ENCODE measurements at places on chromosomes 16 and 17.
A peak's percentile ranks its signal among the peaks of the same experiment; 100 is the strongest.

- no peak for DNase-seq
Measured at GRCh38 chr17:61129267-61130254, 270.1 kb upstream of the TBX2 start.

GRCh38 chr16:64878940-64879339 lies 242.9 kb downstream of the CDH11 start:
- no peak for DNase-seq

GRCh38 chr16:19780321-19780720 lies 62.2 kb downstream of the IQCK start:
- DNase-seq, result no peak

DNA sequence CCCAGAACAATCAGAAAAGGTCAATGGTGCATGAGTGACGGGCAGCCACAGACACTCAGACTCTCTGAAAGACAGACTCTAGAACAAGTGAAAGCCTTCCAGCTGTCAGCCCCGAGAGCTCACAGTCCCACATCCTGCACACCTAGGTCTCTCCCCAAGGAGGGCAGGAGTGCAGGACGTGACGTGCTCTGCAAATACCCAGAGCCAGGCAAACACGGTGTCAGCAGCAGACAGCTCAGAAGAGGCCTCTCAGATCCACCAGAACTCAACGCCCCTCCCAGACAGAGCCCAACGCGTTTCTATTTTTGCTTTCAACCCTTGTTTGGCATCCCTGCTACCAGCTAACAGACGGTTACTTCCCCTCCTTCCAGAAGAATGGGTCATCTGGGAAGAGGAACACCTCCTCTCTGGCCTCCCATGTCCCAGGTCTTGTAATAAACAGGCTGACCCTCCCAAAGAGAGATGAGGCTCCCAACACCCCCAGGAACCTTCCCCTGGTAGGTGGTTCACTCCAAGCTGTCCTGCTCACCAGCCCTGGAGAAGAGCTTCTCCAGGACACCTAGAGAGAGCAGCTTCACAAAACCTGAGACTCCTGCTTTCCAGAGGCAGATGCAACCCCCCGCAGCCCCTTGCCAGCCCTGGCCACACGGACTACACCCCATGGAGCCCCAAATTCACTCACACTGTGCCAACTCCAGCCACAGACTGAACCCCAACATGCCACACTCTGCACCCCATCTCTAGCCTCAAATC lies 7.6 kb downstream of the PITPNM3 start:
- DNase-seq, result no peak

GRCh38 chr17:60170835-60171752 lies 21.3 kb downstream of the CA4 start:
- no peak for DNase-seq

DNA sequence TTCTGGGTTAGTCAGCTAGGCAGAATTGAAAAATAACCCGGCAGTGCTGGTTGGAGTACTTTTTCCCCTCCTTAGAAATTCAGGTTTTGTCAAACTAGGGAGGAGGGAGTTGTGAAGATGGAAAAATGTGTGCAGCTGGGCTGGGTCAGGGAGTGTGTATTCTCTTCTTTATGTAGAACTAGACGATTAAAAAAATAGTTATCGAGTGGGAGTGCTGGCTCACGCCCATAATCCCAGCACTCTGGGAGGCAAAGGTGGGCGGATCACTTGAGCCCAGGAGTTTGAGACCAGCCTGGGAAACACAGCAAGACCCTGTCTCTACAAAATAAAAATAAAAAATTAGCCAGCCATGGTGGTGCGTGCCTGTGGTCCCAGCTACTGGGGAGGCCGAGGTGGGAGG lies 106.4 kb downstream of the GNAO1 start:
- DNase-seq, result no peak

DNA sequence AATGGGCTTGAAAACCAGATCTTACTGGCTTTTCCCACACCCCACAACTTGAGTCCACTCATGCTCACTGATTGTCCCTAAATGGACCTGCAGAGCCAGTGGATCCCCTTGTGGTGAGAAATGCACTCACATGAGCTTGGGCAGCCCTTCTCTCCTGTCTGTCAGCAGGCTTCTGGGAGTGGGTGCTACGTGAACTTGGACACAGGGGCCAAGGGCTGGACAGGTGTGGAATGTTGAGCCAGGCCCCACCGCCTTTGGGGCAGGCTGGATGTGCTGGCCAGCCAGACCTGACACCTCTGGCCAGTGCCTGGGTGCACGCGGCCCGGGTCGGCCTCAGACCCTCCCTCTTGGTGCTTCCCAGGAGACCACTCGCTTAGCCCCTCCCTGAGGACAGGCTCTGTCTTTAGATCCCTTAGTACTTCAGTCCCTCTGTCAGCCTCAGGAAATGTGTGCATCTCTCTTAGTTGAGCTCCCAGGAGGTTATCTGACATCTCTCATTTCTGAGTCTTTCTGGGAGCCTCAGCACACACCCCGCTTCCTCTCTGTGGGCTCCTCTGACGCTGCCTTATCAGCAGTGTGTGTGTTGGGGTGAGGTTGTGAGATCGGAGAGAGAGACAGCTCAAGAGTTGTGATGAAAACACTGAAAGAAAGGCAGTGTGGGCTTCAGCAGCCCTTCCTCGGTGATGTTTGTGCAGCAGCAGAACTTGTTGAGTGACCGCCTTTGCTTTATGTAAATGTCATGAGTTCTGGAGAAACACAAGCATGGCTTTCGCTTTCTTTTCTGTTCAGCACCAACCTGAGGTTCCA lies 117.0 kb downstream of the RAB11FIP4 start:
- no peak for DNase-seq

DNA sequence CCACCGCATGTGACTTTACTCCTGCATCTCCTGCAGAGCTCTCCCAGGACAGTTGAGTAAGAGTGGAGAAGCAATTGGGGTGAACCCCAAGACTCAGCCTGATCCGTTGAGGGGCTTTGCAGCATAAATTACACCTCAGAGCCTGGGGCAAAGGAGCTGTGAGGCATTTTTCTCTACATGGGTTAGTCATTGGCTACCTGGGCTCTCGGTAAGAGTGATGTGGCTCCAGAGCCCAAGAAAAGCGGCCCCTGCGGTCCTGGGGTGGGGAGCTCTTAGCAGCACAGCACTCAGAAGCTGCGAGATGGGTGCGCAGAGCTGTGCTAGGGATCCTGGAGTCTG lies 40.4 kb upstream of the C16orf78 start:
- DNase-seq, result no peak

GRCh38 chr16:75627851-75628250 lies 4.8 kb upstream of the ADAT1 start:
- no peak for DNase-seq

DNA sequence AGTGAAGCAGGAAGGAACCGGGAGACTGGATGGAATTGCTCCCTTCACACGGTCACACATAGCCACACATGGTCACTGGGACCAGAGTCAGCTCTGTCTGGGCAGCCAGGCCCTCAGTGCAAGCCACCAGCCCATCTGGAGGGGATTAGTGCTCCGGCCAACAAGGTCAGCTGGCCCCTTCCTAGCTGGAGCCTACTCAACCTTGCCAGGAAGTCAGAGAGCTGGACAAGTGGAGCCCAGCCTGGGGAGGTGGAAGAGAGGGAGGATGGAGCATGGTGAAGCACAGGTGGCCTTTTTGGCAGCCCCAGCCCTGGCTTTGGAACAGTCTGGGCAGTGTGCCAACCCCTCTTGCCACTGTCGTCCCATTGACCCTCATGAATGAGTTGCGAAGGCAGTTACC lies 3.7 kb upstream of the CACNA1G start:
- DNase-seq, result no peak

DNA sequence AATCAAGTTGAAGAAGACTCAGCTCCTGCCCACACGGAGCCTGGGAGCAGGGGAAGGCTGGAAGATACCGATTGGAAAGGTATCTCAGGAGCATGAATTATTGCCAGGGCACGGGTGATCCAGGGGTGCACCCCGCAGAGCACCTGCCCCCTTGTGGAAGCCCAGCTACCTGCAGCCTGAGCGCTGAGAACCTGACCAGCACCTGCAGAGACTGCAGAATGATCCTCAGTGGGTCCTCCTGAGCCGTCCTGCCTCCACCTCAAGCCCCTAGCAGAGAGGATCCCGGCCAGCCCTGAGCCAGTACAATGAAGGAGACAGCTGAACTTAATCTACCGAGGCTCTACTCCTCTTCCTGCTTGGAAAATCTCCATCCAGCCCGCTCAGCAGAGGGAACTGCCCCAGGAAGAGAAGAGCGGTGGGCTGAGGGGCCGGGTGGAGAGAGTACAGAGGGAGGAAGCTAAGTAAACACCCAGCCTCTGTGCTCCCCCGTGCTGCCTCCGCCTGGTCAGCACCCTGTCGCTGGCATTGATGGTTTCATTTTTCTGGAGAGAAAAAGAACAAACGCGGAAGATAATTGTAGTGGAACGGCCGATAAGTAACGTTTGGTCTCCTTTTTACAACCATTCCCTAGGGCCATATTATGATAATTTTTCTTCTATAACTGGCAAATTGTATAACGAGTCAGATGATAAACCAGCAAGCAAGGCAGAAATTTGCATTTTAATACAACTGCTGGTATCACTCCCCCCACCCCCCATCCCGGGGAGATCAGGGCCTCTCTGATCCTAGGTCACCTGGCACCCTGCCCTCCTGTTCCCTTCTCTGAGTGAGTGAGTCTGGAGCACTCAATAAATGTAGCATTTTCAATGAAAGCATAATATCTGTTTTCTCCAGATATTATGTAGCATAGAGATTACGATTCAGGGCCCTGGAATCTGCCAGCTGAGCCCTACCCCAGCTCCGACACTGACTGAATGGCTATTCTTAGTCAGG lies 204.5 kb upstream of the RPL38 start:
- no peak for DNase-seq

GRCh38 chr17:61443475-61443882 lies 8.7 kb upstream of the TBX4 start:
- DNase-seq, result no peak

DNA sequence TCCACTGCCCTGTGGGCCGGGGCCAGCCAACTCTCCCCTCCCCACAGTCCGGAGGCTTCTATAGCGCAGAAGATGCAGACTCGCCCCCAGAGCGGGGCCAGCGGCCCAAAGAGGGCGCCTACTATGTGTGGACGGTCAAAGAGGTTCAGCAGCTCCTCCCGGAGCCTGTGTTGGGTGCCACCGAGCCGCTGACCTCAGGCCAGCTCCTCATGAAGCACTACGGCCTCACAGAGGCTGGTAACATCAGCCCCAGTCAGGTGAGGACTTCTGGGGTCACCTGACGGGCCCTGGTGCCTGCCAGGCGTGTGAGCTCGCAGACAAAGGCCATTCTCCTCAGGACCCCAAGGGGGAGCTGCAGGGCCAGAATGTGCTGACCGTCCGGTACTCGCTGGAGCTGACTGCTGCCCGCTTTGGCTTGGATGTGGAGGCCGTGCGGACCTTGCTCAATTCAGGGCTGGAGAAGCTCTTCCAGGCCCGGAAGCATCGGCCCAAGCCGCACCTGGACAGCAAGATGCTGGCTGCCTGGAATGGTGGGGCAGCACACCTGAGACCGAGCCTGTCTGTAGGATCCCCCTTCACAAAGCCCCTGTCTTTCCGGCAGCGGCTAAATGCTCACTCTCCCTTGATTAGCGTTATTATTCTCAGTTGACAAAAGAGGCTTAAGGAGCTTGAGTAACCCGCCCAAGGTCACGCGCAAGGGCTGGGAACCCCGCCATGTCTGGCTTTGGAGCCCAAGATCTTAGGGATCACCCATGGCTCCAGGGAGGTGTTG lies 3.9 kb downstream of the SPATA20 start:
- peak; percentile 81 for DNase-seq

DNA sequence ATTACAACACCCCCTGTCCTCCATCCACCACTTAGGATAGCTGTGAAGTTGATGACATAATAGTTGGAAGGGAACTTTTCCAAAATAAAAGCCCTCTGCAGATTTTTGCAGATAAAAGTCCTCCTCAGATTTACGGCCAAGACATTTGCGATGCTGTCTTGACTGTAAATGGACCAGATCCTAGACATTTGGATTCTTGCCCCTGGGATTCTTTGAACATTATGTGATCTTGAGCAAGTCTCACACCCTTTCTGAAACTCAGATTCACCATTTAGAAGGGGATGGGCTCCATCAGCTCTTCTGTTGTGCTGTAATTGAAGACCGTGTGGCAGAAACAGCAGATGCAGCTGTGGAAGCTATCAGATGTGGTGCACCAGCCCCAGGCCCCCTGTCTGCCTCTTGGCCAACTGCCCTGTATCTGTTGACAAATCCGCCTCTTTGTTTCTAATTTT lies 153.9 kb upstream of the CACNG3 start:
- no peak for DNase-seq

- DNase-seq, result no peak
Measured at GRCh38 chr16:4692460-4693295, 684 bp upstream of the NUDT16L1 start.

DNA sequence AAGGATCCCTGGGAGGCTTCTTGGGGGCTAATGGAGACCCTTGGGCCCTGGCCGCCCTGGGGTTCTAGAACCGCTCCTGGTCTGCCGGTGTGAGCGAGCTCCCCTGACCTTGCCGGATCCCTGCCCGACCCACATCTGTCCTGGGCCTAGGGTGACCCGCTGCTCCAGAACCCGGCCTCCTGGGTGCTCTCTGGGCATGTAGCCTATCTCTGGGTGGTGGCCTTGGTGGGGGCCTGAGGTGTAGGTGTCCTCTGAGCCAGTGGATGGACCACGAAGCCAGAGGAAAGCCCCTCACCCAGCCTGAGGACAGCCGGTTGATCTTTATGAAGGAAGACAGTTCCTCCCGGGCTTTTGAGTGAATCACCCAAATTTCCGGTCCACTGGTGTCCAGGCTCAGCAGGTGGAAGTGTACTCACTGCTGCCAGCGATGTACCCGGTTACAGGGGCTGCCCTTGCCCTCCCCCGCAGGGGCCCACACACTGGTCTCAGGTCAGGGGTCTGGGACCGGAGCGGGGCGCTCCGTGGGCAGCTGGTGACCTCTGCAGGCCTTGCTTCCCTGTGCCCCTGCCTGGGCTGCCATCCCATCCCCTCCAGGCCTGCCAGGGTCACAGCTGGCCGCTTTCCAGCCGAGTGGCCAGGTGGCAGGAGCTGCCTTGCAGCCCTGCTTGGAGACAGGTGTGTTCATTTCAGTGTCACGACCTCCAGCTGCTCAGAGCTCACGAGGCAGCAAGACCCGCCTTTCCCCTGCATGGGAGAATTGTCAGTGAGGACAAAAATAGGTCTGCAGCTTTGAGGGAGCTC lies 10.5 kb upstream of the GSE1 start:
- no peak for DNase-seq
